ENCODE measurements at places on chromosomes 3 and 15. TPM values are rescaled to one million over a fixed set of nuclear protein-coding genes. Genes with fewer than 3 reads are reported as not detected.

The SRGAP3 gene
- 4.0 TPM for total RNA-seq

The WDR76 gene
- 89.2 TPM for total RNA-seq

The YEATS2 gene
- total RNA-seq = 48.7 TPM

The CLDN16 gene
- total RNA-seq = not detected

The STXBP5L gene
- not detected for total RNA-seq

The KLHL40 gene
- not detected for total RNA-seq

The CHRFAM7A gene
- total RNA-seq = not detected

The CCDC9B gene
- total RNA-seq = 0.81 TPM

- no peak overlapping the region for H3K27ac ChIP-seq
- no peak overlapping the region for H3K4me3 ChIP-seq
- no peaks in the 10 kb centered on the region for H3K27me3 ChIP-seq
These were observed 774 bp upstream of the TMCO5A start for GRCh38 chr15:37933666-37934065.

DNA sequence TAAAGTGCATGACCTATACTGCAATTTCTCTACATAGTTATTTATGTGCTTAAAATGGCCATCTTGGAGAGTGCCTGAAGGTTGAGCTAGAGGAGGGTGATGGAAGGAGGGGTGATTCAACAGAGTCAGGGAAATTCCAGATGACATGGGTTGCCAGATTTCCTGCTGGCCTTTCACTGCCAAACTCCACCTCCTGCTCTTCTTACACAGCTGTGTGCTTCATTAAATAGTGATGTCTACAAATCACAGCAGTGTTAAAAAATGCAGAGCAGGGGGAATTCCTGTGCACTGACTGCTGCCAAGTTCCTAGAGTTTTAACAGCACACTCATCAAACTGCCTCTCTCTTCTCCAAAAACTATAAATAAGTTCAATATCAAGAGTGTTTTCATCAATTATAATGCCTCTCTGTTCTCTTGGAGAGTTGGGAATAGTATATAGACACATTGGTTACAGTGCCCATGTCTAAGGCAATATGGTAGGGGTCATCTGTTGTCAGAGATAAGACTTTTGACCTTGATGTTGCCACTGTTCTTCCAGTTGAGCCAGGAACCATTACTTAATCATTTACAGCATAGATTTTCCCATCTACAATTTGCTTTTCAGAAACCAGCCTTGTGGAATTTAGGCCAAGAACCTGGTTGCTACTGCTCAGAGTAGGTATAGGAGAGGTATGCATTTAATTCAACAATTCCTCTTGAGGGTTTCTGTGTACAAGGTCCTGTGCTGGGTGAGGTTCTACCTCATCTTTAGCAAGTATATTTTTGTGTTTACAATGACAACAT, 79.6 kb downstream of the TP63 start:
- H3K4me1 ChIP-seq = peaks cover 19% of the 10 kb centered on the region
- H3K27me3 ChIP-seq = no peaks in the 10 kb centered on the region
- no peak overlapping the region for H3K27ac ChIP-seq
- DNase-seq = no peak

DNA sequence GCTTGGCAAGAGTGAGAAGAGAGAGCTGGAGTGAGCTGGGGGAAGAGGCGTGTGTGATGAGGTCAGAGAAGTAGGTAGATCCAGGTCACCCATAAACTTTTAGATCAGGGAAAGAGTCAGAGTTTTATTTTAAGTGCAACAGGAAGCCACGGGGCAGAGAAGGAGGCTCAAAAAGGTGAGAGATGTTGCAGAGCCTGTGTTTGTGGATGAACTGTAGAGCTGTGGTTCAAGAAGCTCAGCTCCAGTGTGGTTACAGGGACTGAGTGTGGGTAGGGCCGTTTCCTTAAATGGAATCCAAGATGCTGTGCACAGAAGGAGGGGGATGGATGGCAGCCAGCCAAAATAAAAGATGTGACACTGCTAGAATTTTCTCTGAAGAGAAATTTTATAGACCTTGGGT, 337.2 kb downstream of the SATB1 start:
- no peak overlapping the region for H3K4me3 ChIP-seq
- no peak overlapping the region for H3K27ac ChIP-seq
- no peak for DNase-seq
- peaks cover 9% of the 10 kb centered on the region for H3K4me1 ChIP-seq
- H3K27me3 ChIP-seq = peaks cover 6% of the 10 kb centered on the region

- H3K4me1 ChIP-seq = peaks cover 26% of the 10 kb centered on the region
- no peak for DNase-seq
- H3K4me3 ChIP-seq = peak overlapping the region; percentile 93
- H3K36me3 ChIP-seq = peaks cover 3% of the 10 kb centered on the region
- H3K27ac ChIP-seq = peak overlapping the region; percentile 97
- H3K27me3 ChIP-seq = peaks cover 33% of the 10 kb centered on the region
These were observed 453 bp upstream of the CCDC14 start for GRCh38 chr3:123961508-123961856.

DNA sequence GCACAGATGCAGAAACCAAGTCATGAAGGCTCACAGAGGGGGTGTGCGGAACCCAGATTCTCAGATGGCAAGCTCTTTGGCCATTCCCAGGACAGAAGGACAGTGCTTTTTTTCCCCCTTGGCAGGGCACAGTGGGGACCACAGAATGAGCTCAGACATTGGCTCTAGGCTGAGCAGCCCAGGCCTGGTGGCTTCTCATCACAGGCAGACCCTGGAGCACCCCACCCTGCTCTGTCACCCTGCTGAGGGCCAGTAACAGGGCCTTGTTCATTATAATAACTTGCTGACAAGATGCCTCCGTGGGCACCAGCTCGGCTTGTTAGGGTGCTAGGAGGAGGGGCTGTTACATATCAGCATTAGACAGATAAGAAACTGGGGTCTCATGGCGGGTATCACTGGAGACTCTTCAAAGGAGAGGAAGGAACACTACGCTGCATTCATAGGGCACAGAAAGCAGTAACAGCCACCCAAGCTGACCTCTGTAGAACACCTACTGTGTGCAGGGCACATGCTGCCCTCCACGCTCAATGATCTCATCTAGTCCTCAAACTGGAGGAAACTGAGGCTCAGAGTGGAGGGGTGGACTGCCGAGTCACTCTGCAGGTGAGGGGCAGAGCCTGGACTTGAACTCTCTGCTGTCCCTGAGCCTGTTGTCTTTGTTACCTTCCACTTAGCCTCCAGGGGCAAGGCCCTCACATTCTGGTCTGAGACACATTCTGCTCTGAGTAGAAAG, 69.9 kb upstream of the SEC13 start:
- H3K4me3 ChIP-seq = no peak overlapping the region
- peaks cover 17% of the 10 kb centered on the region for H3K4me1 ChIP-seq
- DNase-seq = no peak
- no peaks in the 10 kb centered on the region for H3K36me3 ChIP-seq

GRCh38 chr3:10915376-10915775, 77.2 kb upstream of the SLC6A1 start:
- H3K27ac ChIP-seq = no peak overlapping the region
- no peak overlapping the region for H3K4me3 ChIP-seq
- H3K4me1 ChIP-seq = no peaks in the 10 kb centered on the region
- no peaks in the 10 kb centered on the region for H3K36me3 ChIP-seq
- H3K27me3 ChIP-seq = no peaks in the 10 kb centered on the region
- no peak for DNase-seq

- DNase-seq = no peak
- H3K27me3 ChIP-seq = peaks cover 53% of the 10 kb centered on the region
These were observed 2.3 kb upstream of the SYNM start for GRCh38 chr15:99102332-99103235.

DNA sequence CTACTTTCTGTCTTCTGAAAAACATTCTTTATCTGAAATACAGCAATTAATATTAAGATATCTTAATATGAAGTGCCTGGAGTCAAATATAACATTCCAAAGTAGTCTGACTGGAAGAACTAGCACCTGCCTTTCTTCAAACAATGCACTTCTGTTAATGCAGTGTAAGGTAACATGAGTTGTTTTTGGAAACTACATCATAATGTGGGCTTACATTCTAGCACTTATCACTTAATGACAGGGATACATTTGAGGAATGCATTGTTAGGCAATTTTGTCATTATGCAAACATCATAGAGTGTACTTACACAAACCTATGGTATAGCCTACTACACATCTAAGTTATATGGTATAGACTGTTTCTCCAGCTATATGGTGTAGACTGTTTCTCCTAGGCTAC, 49.2 kb downstream of the SLC15A2 start:
- no peaks in the 10 kb centered on the region for H3K27me3 ChIP-seq
- no peak for DNase-seq
- H3K4me3 ChIP-seq = no peak overlapping the region

- H3K4me3 ChIP-seq = no peak overlapping the region
- no peaks in the 10 kb centered on the region for H3K4me1 ChIP-seq
These were observed 227.2 kb downstream of the CNTN3 start for GRCh38 chr3:74387111-74387735.

DNA sequence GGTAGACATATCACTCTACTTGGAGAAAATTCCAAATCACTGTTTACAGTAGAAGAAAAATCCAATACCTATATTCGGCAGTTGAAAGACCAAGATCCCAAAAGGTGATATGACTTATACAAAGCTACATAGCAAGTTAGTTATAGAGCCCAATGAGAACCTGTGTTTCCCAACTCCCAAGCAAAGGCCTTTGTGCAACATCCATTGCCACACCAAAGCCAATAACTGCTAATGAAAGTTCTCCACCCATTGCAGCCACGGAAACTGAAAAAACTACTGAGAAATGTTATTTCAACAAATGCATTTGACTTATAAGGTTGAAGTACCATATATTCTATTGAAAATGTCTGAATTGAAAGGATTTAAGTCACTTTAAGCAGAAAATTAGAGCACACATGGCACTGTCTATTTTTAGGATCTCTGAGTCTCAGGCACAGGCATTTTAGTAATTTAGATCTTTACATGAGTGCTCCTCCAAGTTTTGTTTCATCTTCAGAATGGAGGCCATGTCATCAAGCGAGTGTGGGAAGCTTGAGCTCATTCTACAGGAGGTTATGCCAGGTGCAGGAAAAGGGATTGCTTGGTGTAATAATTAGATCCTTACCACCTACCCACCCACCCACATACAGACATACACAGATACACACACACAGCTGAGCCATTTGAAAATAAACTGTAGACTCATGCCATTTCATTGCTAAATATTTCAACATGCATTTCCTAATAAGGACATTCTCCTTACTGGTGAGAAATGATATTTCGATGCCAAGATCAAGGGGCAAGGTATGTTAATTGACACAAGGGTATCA, 19.7 kb upstream of the ANO10 start:
- peaks cover 14% of the 10 kb centered on the region for H3K27me3 ChIP-seq
- no peak overlapping the region for H3K27ac ChIP-seq
- H3K4me1 ChIP-seq = peaks cover 7% of the 10 kb centered on the region
- H3K36me3 ChIP-seq = no peaks in the 10 kb centered on the region

DNA sequence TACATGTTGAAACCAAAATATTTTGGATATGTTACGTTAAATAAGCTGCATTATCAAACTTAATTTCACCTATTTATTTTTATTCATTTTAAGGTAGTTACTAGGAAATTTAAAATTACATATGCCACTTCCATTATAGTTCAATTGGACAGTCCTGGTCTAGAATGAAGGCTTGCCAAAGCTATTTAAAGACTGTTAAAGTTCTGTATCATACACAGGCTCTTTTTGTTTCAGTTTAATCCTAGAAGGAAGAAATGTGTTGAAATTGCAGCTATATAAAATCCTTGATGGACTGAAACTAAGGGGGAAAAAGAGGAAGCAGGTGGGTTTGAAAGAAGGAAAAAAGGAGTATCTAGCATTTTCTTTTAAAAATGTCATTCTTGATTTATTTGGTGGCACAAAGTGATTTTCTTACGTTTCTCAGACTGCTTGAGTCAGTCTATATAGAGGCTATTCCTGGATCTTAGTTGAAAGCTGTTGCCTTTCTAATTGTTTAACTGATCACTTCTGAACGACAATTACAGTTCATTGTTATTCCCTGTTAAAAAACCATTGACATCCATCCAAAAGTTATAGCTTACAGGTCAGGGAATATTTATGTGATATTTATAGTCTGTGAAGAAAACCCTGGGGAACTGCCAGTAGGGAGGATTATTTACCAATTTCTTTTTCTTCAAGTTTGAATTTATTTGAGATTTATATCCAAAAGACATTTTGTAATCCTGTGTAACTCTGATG, 195.0 kb downstream of the RORA start:
- DNase-seq = no peak
- no peaks in the 10 kb centered on the region for H3K4me1 ChIP-seq
- H3K27ac ChIP-seq = no peak overlapping the region
- no peaks in the 10 kb centered on the region for H3K36me3 ChIP-seq

DNA sequence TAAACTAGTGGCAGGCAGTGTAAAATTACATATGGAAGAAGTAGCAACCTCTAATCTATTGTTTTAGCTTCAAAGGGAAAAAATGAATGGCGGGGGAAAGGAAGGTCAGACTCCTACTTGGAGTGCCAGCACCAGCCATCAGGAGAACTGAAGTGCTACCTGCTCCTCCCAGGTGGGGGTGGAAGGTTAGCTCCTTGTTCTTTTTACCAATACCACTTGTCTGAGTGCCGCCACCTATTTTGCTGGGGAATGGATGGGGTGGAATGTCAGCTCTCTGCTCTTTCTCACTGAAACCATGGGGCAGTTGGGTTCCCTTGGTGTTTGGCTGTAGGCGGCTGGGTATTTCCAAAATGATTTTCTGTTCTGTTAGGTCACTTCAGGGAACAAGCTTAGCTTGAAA, 428.7 kb upstream of the EPHA3 start:
- H3K27me3 ChIP-seq = no peaks in the 10 kb centered on the region
- no peak for DNase-seq
- no peaks in the 10 kb centered on the region for H3K4me1 ChIP-seq

DNA sequence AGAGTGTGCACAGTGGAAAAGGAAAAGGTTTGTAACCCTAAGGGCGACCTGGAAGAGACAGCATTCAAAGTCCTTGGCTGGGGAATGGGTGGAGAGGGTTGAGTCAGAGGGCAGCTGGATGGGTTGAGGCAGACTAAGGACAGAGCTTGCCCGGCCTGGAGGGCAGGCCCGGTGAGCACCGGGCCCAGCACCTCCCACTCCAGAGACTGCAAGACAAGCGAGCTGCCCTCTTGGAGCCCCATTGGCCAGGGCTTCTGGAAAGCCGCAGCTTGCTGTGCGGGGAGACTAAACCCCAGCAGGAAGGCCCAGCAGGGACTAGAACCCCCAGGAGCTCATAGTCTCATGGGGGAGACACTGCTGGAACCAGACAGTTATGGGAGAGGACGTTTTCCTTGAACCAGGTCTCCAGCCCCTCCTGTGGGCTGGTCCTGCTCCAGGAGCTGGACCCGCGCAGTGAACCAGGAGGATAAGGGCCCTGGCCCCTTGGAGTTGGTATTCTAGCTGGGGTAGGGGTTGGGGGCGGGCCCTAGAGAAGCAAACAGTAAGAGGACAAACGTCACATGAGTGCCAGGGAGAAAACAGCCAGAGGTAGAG, 59.1 kb downstream of the RGMA start:
- peak overlapping the region; percentile 71 for H3K27ac ChIP-seq
- DNase-seq = no peak
- H3K4me3 ChIP-seq = no peak overlapping the region
- peaks cover 14% of the 10 kb centered on the region for H3K36me3 ChIP-seq

GRCh38 chr15:29913528-29914135, 91.4 kb upstream of the TJP1 start:
- H3K36me3 ChIP-seq = no peaks in the 10 kb centered on the region
- DNase-seq = no peak
- H3K27me3 ChIP-seq = peaks cover 28% of the 10 kb centered on the region
- H3K4me1 ChIP-seq = no peaks in the 10 kb centered on the region
- H3K4me3 ChIP-seq = no peak overlapping the region
